ENCODE measurements at places on chromosomes 7 and 10.

GRCh38 chr7:87858417-87859100 is 17.6 kb downstream of the SLC25A40 start:
- no peak for DNase-seq

GRCh38 chr10:114100848-114101741 is 57.4 kb downstream of the ADRB1 start:
- no peak for DNase-seq

- DNase-seq, result no peak
These were observed 7.2 kb downstream of the TRPV6 start for GRCh38 chr7:142878315-142878714.

- no peak for DNase-seq
These were observed 261.1 kb upstream of the CSTF2T start for GRCh38 chr10:51960494-51960895.

GRCh38 chr7:142355328-142355727 is 97.5 kb upstream of the PRSS58 start:
- no peak for DNase-seq

GRCh38 chr10:100128951-100129350 is 47.3 kb upstream of the CPN1 start:
- DNase-seq, result no peak

DNA sequence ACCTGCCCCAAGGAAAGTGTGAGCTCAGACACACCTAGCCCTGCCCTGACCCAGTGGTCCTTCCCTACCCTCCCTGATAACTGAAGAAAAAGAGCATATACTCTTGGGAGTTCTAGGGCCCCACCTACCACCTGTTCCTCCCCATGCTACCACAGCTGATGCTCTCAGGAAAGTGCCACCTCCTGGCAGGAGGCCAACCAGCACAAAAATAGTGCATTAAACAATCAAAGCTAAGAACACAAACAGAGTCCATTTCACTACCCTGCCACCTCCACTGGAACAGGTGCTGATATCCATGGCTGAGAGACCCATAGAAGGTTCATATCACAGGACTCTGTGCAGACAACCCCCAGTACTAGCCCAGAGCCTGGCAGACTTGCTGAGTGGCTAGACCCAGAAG is 288.6 kb upstream of the PHF14 start:
- no peak for DNase-seq

DNA sequence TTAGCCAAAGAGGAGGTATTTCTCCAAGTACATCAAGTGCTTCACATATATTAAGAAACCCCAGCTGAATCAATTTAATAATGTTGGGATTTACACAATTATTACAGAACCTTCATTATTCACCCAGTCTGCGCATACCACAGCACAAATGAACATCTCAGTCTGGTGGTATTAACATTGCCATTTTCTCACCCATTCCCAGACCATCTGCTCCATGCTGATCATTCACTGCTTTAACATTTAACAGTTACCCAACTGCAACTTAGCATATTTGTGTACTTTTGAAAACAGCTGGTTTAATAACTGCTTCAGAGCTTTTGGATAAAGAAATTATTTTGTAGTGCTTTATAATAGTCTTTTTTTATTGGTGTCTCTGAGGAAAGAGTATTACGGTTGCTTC is 1072.1 kb downstream of the NXPH1 start:
- no peak for DNase-seq

GRCh38 chr7:7051206-7051877 is 131.0 kb upstream of the C1GALT1 start:
- DNase-seq, result no peak

GRCh38 chr7:2313450-2314208 is 612 bp downstream of the SNX8 start:
- DNase-seq, result no peak

DNA sequence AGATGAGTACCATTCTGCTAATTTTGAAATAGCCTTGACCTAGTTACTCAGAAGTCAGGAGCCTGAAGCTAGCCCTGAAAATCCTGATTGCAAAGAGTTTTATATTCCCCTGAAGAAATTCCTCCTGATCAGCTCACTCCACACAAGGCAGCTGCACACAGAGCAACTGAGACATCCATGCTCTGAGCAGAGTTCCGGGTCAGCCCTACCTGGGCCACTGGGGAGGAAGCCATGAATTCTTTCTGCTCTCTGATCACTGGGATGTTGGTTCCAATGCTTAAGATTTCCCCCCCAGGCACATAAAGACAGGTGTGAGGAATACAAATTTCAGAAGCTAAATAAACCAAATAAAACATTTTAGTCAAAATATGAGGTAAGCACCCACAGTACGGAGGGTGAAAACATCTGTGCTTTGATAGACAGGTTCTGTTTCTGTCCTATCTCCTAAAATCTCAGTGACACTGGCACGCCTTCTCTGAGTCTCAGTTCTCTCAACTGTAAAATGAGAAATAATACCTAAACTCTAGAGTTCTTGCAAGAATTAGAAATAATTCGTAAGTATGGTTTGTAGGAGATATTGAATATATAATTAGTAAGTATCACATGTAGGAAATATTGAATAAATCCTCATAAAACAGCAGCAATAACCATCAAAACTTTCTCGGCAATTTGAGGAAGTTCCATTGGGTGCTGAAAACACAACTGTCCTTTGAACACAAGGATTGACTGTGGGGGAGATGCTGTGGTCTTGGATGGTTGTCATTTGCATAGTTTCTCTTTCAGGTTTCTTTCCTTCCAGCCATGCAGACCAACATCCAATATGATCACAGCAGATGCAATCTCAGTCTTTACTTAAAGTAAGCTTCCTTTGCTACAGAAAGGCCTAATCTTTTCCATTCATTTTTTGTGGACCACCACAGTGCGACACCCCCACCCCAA is 133.0 kb upstream of the TNS3 start:
- no peak for DNase-seq

- no peak for DNase-seq
These were observed 67.8 kb downstream of the PHTF2 start for GRCh38 chr7:77866370-77866769.

DNA sequence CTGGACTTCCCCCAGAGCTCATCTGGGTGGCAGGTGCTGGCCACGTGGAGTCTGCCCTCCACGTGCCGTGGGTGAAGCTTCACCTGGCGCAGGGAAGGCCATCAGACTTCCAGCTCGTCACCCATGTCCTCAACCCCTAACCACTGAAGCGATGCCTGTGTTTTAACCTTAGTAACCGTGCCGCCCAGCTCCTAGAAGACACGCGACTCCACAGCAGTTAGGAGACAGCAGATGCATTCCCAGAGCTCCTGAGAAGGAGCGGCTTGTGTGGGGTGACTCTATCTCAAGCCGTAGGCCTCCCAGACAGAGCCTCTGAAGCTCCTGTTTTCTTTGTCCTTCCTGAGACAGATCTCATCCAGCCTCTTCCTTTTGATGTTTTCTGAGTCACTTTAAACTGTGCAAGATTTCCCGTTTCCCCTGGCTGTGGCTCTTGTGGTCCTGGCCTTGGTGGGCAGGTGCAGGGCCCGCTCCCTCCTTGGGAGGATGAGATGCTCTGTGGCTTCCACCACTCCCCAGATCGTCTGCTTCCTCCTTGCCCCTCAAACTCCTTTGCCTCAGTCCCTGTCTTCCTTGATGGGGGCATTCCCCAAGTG is 41.4 kb upstream of the AP5Z1 start:
- no peak for DNase-seq

DNA sequence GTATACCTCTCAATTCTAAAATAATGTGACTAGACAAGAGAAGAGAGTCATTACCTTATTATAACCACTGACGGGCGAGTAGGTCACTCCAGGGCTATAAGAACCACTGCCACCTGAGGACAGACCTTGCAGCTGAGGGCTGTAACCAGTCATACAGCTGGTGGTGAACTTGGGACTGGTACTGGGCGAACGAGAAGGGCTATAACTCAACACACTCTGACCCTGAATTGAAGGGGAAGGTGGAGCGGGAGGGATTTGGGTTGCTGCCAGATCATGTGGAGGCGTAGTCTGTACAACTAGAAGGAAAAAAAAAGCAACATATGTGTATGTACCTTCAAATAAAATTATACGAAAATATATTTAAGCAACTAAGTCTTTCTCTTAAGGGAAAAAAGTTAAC is 3.4 kb downstream of the TMEM209 start:
- DNase-seq, result no peak

GRCh38 chr10:123570898-123571515 is 95.1 kb upstream of the GPR26 start:
- no peak for DNase-seq

DNA sequence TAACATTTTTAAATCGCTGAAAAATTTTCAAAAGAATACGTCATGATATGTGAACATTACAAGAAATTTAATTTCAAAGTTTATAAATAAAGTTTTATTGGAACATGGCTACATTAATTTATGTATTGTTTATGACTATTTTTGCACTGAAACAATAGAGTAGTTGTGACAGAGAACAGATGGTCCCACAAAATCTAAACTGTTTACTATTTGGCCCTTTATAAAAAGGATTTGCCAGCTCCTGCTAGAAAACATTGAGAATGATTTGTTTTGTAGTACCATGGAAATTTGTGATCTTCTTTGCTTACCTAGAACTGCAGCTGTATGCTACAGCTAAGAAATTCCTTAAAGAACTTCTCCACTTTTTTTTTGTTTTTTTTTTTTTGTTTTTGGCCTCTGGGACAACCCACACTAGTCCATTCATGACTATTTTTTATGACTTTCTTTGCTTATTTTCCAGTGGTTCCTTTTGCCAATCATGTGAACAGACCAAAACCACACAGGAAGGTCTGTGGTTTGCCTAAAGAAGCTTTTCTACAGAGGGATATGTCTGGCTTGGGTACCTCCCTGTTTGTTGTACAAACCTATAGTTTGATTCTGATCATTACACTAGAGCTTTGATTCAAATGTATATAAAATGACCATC is 55.7 kb downstream of the ST7 start:
- no peak for DNase-seq

DNA sequence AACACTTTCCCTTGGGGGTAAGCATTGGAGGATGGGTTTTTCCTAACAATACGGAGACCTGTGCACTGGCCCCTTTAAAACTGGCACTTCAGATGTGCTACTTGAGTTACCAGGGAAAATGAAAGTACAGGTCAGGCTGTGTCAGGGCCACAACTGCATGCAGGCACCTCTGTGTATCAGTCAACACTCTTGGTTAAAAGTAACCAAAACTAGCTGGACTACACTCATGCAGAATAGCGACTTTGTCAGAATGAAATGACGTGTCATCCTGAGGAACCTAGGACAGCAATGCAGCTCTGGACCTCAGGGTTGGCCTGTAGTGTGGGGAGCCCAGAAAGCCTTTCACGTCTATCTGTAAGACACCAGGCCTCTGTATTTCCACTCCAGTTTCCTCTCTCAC is 33.8 kb upstream of the SMKR1 start:
- DNase-seq, result no peak

- no peak for DNase-seq
These were observed 19.6 kb downstream of the CAMK2B start for GRCh38 chr7:44305564-44306507.

- DNase-seq, result no peak
These were observed 106.2 kb downstream of the PLXDC2 start for GRCh38 chr10:19922236-19922963.

GRCh38 chr7:30068117-30068516 is 39.9 kb downstream of the PLEKHA8 start:
- DNase-seq, result no peak

DNA sequence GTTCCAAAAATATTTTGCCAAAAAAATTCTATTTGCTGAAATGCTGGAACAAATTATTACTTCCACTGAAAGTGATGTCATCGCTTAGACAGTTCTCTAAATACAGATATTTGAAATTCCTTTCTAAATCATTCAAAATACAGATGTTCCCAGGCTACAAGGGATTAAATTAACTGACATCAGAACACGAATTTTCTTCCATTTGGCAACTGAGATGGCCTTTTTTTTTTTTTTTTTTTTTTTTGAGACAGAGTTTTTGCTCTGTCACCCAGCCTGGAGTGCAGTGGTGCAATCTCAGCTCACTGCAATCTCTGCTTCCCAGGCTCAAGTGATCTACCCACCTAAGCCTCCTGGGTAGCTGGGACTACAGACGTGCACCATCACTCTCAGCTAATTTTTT is 57.0 kb downstream of the P4HA1 start:
- no peak for DNase-seq

DNA sequence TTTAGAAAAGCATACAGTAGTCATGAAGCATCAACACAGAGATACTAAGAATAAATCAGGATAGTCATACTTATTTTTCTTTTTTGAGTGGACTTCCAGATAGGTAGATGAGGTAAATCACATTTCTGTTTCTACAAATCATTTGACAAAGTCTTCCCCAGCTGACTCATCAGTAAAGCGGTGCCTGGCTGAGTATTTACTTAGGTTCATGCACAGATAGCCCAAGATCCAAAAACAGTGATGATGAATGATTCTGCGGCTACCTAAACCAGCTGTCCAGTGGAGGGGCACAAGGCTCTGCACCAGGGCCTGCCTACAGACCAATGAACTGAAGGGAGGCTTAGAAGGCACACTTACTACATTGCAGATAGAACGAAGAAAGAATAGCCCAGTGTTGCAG is 113.1 kb downstream of the PARP12 start:
- no peak for DNase-seq

DNA sequence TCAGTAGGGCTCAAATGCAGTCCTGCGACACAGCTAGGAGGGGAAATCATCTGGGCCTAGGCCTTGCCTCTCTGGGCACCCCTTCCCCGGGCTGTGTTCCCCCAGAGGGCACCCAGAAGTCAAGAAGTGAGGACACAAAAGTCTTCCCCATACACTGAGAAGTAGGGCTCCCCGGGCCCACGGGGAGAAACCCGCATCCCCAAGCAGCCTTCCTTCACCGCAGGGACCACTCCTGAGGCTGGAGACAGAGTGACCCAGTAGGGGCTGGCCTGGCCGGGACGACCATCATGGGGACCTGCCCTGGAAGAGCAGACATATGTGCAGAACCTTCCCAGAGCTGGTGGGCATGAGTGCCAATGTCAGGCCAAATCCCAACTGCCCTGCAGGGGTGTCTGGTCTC is 163.5 kb downstream of the GFRA1 start:
- DNase-seq, result no peak

GRCh38 chr10:75107756-75108683 is 3.4 kb upstream of the SAMD8 start:
- DNase-seq, result no peak

DNA sequence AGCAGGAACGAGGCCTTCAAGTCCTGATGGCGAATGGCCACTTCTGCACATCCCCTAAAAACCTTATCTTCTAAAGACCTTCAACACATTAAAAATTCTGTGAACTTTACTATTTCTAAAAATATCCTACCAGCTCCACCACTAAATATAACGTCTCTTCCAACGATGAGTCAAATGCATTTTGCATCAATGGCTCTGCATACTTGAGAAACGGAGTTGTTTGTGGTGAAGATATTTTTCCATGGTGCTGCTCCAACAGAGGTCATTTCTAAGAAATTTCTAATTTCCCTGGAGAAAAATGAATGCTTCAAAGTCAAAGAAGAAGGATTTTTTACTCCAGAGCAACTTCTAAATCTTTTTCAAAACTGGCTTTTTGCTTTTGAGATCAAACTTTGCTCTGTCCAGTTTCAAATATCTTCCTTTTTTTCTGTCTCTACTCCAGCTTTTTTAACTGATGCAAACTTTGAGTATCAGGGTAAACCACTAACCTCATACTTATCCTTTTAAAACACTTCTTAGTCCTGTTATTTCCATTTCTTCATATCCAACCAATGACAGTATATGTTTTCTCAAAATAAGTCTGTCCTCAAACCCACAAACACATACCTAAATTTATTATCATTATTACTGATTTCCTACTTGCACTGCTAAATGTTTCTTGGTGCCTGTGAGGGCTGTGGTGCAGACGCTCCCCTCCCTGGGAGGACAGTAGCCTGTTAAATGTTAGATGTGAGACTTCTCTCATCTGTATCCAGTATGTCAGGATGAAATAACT is 258.1 kb downstream of the KLF6 start:
- DNase-seq, result no peak

Data from nucleus accumbens (tissue), 56 donors.